ENCODE measurements at places on chromosomes 11 and 22.

DNA sequence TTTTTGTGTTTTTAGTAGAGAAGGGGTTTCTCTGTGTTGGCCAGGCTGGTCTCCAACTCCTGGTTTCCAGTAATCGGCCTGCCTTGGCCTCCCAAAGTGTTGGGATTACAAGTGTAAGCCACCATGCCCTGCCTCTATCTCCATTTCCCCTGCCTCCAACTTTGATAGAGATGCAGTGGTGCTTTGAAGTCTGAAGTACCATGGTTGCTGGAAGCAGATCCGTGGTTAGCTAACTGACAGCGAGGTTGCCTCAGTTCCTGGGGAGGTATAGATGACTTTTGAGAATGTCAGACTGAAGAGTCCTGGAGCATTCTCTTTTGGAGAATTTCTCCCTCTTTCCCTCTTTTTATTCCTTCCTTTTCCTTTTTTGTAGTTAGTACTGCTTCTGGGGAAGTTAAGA lies 111.5 kb upstream of the RRM1 start:
- DNase-seq: no peak

GRCh38 chr22:50034126-50035081 lies 21.8 kb upstream of the IL17REL start:
- no peak for DNase-seq

DNA sequence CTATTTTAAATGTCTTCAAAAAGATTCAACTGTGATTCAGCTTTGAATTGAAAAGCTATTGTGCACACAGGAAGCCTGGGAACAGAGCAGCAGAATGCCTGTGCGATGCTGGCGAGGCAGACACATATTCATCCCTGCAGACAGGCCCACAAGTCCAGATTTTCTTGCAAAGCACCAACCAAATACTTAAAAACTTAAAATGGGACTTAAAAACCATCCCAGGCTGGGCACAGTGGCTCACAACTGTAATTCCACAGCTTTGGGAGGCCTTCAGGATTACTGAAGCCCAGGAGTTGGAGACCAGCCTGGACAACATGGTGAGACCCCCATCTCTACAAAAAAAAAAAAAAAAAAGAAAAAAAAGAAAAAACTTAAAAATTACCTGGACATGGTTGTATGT lies 122.6 kb upstream of the SERPIND1 start:
- no peak for DNase-seq

DNA sequence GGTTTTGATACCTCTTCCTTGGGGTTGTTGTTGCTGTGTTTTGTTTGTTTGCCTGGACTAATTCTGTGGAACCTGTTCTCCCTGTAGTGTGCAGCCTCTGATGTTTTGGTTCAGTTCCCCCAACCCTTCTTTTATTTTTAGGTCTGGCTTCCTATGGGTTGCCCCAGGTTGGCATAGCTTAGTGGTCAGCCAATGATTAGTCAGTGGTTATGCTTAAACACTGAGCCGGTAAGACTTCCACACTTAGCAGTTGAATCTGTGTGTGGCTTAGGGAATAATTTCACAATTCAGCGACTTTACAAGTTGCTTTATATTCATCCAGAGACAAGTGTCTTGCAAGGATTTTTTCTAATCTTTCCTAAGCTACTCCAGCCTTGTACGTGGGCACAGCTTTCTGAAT lies 78.6 kb upstream of the CLPB start:
- DNase-seq: no peak

DNA sequence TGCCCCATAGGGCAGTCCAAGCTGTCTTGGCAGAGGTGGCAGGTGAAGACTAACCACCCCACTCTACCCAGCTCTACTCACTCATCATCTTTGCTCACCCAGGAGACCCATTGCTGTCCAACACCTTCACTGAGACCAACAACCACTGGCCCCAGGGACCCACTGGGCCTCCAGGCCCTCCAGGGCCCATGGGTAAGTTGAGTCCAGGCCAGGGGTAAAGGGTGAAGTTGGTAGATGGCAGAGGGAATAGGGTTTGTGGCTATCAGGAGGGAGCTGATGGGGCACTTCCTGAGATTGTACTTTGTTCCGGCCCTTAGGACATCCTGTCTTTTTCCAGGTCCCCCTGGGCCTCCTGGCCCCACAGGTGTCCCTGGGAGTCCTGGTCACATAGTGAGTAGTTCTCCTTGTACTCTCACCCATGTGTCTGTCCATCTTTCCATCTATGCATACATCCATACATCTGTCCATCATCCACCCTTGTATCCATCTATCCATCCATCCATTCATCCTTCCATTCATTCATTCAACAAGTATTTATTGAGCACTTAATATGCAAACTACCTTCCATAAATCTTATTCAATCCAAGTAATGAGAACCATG lies 27.7 kb downstream of the EMID1 start:
- no peak for DNase-seq

- DNase-seq: no peak
Measured at GRCh38 chr11:131228378-131228777, 142.0 kb upstream of the NTM start.

DNA sequence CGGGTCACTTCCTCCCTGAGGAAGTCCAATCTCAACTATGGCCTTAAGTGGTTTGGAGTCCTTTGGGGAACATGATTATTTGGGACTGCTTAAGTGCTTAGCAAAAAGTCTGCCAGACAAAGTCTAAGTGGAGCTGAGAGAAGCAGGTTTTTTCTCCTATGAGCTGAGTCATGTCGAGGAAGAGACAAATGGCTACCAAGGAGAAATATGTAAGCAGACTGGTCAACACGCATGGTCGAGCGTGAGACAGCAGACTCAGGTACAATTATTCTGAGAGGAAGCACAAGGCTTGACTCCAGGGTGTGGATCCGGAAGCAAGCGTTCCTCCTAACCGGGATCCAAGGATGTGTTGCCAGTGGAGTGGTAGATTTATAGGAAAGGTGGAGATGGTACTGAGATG lies 30.6 kb downstream of the UBASH3B start:
- DNase-seq: no peak

GRCh38 chr11:87724358-87724757 lies 450.9 kb downstream of the RAB38 start:
- no peak for DNase-seq

DNA sequence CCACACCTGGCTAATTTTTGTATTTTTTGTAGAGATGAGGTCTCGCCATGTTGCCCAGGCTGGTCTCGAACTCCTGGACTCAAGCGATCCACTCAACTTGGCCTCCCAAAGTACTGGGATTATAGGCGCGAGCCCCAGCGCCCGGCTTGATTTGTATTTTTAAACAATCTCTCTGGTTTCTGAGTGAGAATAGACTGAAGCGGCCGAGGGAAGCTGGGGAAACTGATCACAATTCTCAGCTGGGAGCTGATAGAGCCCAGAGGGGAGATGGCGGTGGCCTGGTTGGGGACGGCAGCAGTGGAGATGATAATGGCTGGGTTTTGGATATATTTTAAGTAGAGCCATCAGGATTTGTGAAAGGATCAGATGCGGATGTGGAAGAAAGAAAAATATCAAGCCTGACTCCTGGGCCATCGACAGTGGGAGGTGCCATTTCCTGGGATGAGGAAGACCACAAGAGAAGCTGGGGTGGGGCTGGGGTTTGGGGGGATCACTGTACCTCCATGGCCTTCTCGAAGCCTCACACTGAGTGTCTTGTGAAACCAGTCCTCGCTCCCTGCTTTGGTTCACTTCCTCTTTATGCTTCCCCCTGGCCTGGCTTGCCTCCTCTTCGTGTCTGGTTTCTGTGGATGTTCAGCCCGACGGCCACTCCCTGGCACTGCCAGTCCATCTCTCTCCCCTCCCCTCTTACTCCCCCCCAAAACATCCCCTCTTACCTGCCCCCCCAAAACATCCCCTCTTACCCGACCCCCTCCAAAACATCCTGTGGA lies 51.9 kb downstream of the IGLL1 start:
- DNase-seq: no peak

DNA sequence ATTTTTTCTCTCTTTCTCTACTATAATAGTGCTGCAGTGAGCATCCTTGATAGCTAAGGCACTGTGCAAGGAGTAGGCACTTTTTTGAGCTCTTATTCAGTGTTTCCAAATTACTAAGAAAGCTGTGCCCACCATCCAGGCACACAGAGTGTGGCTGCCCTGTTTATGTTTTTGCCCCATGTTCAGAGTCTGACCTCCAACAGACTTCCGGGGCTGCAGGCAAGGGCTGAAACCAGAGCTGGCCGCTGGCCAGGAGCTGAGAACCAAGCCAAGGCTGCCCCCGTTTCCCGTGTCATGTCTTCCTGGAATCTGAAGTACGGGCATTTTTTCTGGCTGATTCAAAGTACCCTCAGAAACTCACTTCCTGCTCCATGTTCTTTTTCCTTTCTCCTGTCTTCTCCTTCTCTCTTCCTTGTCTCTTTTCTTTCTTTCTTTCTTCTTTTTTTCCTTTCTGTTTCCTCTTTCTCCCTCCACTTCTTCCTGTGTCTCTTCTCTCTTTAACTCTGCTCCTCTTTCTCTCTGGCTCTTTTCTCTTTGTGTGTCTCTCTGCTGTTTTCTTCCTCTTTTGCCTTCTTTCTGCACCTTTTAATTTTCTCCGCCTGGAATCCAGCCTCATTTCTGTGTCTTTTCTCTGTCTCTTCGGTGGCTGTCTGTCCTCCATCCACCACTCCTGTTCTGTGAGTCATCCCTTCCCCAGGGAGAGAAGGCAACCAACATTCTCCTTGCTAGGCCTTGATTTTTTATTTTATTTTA lies 17.0 kb upstream of the KCTD14 start:
- no peak for DNase-seq

DNA sequence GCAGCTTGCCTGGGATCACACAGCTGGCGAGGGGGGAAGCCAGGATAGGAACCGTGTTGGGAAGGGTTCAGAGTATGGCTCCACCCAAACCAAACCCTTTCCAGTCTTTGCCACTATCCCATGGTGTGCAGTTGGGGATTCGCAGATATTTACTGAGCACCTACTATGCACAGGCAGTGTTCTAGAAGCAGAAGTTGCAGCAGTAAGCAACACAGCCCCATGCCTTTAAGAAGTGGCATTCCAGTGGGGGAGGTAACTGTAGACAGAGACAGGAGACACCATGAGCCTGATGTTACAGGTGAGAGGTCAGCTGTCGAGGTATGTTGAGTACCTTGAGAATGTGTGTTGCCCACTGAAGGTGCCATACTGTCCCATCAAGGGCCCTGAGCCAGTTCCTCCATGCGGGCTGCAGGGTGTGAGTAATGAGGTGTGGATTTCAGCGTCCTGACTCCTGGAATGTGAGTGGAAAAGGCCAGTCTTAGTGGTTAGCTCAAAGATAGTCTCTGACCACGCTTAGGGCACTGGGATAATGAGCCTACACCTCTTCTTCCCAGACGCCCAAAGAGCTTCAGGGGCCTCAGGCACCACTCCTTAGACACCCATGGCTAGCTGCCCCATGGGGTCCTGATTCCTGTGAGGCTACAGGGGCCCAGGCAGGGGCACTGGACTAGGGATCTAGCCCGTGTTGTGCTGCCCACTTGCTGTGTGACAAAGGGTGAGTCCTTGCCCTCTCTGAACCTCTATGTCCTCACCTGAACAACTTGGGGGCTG lies 71.8 kb upstream of the TP53I11 start:
- DNase-seq: no peak

DNA sequence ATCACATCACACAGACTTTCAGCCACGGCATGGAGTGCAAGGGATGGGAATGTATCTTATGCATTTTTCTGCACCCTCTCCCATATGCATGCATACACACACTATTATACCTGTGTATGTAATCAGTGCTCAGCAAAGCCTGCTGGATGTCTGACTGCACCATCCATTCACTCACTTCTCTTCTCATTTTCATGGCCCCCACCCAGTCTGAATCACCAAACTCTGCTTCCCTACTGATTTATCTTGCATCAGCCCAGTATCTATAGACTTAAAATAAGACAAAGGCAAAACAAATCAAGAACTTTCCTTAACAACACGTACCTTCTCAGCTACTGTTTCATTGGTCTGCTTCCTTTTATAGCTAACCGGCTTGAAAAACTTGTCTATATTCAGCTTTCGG lies 21.6 kb downstream of the DBX1 start:
- no peak for DNase-seq

DNA sequence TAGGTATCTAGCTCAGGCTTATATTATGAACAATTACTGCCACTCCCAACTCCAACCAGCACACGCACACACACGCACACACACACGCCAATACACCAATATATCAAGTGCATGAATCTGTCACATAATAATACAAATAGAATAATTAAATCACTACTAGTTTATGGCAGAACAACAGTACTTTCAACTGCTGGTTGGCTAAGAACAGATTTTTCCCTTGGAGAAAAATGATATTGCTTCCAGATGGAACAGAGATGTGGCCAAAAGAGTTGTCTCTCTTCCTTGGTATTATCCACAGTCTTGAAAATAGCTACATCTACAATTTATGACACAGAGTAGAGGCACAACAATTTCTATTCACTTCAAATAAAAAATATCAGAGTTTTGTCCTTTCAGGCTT lies 538.3 kb upstream of the FAT3 start:
- DNase-seq: no peak

GRCh38 chr11:35662061-35662648 lies 420 bp upstream of the TRIM44 start:
- DNase-seq: peak; percentile 63

DNA sequence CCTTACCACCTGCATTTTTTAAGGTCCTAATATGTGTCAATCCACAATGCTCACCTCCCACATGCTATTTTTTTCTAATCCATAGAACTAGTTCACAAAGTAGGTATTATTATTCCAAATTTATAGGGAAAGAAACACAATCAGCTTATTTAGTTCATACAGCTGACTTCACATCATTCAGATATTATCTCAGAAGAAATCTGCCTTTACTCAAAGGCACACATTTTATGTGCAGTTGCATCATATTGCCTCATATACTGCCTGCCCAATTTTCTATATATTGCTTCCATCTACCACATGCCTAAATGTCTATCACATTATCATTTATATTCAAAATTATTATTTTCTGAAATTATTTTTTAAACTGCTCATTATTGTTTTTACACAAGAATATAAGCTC lies 88.7 kb upstream of the LUZP2 start:
- no peak for DNase-seq

GRCh38 chr11:1707751-1708150 lies 10.8 kb downstream of the KRTAP5-6 start:
- DNase-seq: no peak

- no peak for DNase-seq
Measured at GRCh38 chr11:119118227-119118626, 3.2 kb upstream of the HINFP start.

- DNase-seq: no peak
Measured at GRCh38 chr11:45260071-45260470, 26.1 kb downstream of the SYT13 start.

- no peak for DNase-seq
Measured at GRCh38 chr22:28031383-28031922, 112.4 kb upstream of the PITPNB start.

- no peak for DNase-seq
Measured at GRCh38 chr11:124194293-124195188, 11.4 kb downstream of the OR10D3 start.

DNA sequence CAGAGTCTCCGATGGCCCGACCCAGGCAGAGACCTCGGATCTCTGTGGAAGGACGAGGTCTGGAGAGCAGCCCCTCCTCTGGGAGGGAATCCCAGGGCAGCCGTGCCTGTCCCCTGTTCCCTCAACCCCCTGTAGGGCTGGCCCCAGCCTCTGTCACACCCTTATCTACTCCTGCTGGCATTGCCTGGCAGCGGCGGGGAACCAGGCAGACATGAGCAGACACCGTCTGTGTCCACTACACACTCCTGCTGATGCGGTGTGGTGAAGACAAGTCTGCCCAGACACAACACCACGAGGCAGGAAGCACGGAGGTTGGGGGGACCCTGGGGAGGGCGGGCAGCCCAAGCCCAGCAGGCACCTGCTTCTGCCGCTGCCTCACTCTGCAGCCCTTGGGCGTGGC lies 52.5 kb upstream of the A4GALT start:
- no peak for DNase-seq

GRCh38 chr11:2574553-2575535 lies 125.0 kb downstream of the KCNQ1OT1 start:
- DNase-seq: no peak

- no peak for DNase-seq
Measured at GRCh38 chr11:68406324-68407313, 53.9 kb upstream of the PPP6R3 start.

Data from NCI-H1417 treated with DMSO at 0.1 percent for 48 hours (cell line).